H7 (cell line): ENCODE measurements at places on chromosomes 2 and 18.

GRCh38 chr18:31309115-31309514, 8.8 kb upstream of the DSG1 start:
- no peak for DNase-seq

- no peak for DNase-seq
Observed at GRCh38 chr2:97851172-97851571, 137.8 kb downstream of the ZAP70 start.

DNA sequence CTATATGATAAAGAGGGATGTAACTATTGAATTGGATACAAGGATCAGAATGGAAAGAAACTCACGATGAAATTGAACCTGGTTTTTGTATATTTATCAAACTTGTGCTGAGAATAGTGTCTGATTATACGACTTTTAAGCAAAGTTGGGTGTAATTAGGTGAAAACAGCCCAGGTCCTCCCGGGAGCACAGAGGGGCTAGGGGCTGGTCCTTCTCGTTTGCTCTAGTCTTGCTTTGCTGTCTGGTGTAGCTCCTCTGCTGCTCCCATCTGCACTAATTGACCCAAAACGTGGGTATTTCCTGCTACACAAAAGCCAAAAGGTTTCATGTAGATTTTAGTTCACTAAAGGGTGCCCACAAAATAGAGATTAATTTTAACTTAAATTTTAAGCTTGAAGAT, 58.7 kb downstream of the HK2 start:
- DNase-seq: no peak

DNA sequence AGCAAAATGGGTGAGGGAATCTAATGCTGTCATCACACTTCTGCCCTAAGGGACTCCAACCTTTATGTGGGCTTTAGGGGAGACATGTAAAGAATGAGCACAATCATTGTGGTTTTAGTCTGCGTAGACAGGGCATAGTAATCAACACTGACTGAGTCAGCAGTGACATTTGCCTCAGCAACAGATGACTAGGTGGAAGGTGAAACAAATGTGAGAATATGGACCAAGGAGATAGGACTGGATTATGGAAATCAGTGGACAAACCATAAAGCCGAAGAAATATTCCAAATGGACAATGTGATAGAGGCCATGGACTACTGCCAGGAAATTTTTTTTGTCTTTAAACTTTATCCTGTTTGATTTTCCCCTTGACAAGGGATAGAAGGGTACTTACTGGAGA, 83.9 kb downstream of the PDK1 start:
- DNase-seq: no peak

GRCh38 chr2:24492421-24493279, 1.6 kb downstream of the NCOA1 start:
- no peak for DNase-seq

GRCh38 chr18:74063023-74063422, 84.6 kb downstream of the FBXO15 start:
- DNase-seq: no peak

GRCh38 chr2:96520697-96521096, 15.5 kb upstream of the NEURL3 start:
- no peak for DNase-seq

DNA sequence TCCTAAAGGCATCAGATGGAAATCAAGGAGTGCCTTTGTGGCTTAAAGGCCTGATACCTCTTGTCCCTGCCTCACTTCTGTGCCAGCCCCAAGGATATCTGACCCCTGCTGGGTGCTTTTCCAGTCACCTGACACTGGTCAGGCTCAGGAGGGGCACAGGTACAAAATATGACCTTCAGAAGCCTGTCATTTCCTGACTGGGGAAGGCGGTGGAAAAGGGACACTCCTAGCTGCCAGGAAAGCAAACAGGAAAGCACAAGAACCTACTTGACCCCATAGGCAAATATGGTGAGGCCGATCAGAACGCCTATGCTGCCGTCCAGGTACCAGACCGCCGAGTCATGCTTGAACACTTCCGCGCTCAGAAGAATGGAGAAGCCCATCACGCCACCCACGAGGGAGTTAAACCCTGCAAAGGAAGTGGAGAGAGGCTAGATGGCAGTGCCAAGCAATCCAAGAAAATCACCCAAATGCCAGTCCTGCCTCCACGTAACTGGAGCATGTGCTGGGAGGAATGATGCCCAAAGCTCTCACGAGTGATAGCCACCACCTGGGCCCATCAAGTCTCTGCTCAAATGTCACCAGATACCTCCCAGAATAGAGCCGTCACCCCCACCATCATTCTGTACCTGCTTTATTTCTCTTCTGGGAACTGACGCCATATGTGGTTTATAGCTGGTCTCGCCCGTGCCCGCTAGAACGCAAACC, 204.0 kb downstream of the MGAT5 start:
- DNase-seq: no peak

- no peak for DNase-seq
Observed at GRCh38 chr2:235642446-235643098, 148.7 kb downstream of the AGAP1 start.

- DNase-seq: no peak
Observed at GRCh38 chr2:135984199-135985017, 1.0 kb downstream of the DARS1 start.

- DNase-seq: no peak
Observed at GRCh38 chr2:105812180-105813044, 67.7 kb downstream of the NCK2 start.

- DNase-seq: no peak
Observed at GRCh38 chr2:18991177-18992168, 366.9 kb downstream of the OSR1 start.

- DNase-seq: no peak
Observed at GRCh38 chr2:210515911-210516310, 39.4 kb upstream of the LANCL1 start.

GRCh38 chr18:78244779-78245178, 734.8 kb upstream of the SALL3 start:
- DNase-seq: no peak

GRCh38 chr2:237122214-237122666, 36.6 kb downstream of the COPS8 start:
- peak; percentile 68 for DNase-seq

DNA sequence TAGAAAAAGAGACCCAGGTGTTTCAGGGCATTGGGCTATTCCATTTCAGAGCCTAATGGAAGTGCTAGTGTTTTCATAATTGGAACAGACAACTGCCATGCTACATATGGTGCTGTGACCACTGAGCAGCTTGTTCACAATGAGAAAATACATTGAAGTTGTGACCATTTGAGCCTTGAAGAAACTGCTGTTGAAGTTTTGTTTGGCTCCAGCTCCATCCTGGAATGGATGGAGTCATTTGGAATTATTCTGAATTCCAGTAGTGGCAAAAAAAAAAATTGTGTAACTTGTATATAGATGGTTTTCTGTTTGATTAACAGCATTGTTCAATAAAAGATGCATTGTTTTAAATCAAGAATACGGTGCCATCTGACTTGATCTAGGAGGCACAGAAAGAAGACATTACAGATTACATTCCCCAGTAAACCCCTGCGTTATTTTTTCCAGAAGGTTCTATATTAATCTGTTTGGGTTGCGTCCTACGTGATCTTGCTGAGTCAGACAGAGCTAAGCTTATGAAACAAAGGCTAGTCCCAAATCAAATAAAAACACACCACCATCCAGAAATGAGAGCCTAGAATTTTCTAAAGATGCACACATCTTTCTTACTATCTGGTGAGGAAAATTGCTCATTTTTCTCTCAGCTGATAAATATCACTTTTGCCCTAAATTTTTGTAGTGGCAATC, 19.2 kb downstream of the FMNL2 start:
- DNase-seq: no peak

- no peak for DNase-seq
Observed at GRCh38 chr2:113376913-113377445, 60.5 kb upstream of the ZNG1B start.

GRCh38 chr18:44156776-44157335, 523.8 kb upstream of the SETBP1 start:
- no peak for DNase-seq

DNA sequence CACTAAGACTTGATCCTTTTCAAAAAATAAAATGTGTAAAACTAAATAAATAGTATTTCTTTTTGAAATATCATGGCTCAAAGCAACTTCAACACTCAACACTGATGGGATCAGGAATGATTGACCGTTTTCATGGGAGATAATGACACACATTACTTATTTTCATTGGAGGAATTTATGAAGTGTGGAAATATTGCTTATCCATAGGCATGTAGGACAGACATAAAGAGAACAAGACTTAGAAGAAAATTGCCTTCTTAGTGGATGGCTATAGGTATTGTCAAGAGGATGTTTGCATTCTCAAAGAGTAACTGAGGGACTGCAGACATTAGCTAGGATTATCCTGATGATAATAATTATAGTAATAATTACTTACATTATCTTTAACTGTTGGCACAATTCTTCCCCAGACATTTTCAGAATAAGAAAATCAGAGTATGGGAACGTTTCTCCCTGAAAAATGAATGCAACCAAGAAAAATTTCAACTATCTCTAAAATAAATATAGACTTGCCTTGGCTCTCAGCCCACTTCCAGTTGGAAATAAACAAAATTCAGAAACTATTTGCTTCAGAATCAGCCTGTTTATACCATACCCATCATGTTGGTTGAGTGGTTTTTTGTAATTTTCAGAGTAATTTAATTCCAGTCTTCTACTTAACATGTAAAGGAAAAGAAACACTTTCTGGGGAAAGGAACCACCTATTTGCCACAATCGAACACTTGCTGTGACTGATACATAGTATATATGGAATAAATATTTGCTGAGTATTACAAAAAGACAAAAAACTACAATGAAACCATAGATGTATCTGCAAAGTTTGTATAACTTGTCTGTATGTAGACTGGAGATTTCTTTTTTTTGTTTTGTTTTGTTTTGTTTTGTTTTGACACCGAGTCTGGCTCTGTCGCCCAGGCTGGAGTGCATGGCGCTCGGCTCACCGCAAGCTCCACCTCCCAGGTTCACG, 165.7 kb downstream of the TMX3 start:
- DNase-seq: no peak

DNA sequence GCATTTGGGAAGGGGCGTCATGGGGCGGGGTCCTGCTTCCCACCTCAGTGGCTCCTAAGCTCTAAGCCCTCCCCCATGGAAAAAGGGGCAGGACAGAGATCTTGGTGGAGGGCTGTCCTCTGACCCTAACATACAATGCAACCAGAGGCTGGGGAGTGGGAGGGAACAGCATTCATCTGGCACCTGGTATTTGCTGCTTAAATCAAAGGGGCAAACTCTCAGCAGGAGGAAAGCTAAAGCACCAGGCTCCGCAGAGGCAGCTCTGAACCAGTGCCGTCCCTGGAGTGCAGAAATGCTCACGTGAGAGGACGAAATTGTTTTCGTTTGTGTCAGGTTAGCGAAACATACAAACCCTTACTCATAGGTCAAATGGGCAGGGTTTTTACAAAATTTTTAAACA, 92.7 kb upstream of the PXDN start:
- DNase-seq: peak; percentile 84

DNA sequence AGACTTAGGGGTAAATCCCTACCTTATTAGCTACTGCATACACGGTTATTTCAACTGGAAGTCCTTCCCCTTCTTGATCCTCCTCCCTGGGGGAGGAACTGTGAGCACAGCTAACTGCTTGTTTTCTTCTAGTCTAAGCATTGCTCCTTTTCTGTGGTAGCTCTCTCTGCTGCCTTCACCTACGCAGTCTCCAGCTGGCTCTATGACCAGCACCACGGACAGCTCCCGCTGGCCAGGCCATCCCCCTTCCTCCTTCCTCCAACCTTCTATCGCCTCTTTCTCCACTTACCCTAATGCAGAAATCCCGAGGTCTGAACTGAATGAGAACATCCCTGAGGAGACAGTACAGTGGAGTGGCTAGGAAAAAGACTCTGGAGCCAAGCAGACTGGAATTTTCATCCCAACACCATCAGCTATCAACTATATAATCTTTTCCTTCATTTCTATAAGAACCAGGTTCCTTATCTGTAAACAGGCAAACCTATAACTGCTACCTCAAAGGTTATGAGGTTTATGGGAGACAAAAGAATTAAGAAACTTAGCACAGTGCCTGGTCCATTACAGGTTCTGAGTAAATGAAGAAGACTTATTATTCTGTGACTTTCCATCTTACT, 4.7 kb upstream of the CFAP65 start:
- peak; percentile 89 for DNase-seq

GRCh38 chr2:44083054-44083453, 85.6 kb upstream of the PPM1B start:
- no peak for DNase-seq

DNA sequence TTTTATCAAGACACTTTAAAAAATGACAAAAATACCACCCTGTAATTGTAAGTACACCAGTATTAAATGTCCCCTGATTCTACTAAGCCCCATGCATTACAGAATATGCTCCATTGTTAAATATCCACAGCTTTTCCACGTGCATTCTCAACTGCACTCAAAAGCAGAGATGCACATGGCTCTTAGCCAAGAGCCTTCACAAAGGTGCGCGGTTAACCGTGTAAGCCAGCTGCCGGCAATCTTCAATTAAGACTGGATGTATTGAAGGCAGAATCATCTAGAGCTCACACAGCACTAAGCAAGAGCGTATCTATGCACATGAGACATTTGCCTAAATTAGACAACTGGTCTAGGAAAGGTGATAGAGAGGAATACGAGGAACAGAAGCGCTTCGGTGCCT, 278.3 kb downstream of the NAPG start:
- no peak for DNase-seq

DNA sequence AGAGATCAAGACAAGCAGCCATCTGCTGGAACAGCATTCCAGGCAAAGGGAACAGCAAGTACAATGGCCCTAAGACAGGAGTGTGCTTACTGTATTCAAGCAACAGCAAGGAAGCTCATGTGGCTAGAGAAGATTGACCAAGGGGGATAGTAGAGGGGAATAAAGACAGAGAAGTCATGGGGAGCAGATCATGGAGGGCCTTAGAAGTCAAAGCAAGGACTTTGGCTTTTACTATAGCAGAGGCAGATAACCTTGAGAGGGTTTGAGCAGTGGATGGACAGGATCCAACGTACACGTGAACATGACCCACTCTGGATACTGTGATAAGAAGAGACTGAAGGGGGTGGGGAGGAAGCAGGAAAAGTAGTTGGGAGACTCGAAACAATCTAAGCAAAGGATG, 26.9 kb downstream of the SP5 start:
- no peak for DNase-seq

GRCh38 chr18:48908916-48909315, 41.8 kb downstream of the SMAD7 start:
- DNase-seq: no peak

- DNase-seq: peak; percentile 9
Observed at GRCh38 chr2:107669335-107669734, 157.4 kb upstream of the RGPD4 start.
